ENCODE measurements at places on chromosomes 1 and 21.

DNA sequence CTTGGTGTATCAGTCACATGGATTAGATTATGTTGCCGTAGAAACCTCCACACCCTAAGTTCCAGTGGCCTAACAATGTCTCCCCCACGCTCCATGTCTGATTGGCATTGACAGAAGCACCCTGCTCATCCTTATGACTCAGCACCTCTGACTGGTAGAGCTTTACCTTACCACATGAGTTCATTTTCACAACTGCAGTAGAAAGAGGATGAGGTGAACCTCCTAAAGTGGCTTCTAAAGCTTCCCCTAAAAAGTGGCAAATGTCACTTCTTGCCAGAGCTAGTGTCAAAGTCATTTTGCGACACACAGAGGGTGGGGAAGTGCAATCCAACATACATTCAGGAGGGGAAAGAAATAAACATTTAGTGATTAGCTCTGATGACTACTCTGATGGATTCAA lies 30.6 kb upstream of the LYPD8 start:
- no peak for DNase-seq

DNA sequence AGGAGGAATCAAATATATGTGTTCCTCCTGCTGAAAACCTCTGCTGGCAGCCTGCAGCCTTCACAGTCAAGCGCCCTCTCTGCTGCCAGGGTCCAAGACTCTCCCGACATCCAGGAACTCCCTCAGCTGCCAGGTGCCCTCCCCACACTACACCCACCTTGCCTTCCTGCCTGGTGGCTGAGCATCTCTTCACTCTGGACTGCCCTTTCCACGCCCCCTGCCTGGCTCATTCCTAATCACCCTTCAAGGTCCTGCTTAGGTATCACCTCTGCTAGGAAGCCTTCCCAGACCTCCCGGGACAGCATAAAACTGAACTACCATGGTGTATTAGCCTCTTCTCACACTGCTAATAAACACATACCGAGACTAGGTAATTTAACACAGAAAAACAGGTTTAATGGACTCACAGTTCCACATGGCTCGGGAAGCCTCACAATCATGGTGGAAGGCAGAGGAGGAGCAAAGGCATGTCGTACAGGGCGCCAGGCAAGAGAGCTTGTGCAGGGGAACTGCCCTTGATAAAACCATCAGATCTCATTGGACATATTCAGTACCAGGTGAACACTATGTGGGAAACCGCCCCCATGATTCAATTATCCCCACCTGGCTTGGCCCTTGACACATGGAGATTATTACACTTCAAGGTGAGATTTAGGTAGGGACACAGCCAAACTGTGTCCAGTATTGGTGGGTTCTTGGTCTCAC lies 15.3 kb downstream of the LDLRAD1 start:
- DNase-seq, result no peak

GRCh38 chr21:45122030-45122429 lies 47.6 kb downstream of the ADARB1 start:
- DNase-seq, result no peak

DNA sequence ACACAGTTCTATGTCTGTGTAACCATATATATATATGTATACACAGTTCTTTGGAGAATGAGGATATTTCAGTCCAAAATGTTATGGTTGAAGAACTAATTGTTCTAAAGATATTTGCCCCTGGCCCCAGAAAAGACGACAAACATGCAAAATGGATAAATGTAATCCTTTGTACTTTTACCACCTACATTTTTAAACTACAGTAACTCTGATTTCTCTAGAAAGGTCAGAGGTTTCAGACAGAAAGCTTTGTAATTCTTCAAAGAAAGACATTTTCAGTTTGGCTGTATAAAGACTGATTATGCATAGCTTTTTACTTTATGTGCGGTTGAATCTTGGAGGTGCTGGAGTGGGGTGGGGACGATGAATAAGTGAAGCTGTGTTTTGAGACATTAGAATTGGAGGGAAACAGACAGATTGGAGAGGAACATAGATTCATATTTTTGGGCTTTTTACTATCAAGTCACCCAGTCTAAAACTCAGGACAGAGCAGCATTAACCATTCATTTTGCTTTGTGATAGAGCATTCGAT lies 16.6 kb downstream of the NFIA start:
- DNase-seq, result no peak

GRCh38 chr1:63674865-63675419 lies 81.7 kb downstream of the PGM1 start:
- no peak for DNase-seq

DNA sequence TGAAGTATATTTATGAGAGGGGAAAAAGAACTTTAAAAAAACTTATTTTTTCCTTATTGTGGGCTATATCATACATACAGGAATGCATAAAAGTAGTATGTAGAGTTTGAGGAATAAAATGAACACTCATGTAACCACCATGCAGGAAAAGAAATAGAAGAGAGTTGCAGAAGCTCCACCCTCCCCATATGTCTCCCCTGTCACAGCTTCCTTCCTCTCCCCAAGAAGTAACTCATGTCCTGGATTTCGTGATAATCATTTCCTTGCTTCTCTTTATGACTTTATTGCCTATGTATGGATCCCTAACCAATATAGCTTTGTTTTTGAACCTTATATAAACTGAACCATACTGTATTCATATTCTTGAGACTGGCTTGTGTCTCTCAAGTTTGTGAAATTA lies 126.4 kb downstream of the ZZZ3 start:
- no peak for DNase-seq

DNA sequence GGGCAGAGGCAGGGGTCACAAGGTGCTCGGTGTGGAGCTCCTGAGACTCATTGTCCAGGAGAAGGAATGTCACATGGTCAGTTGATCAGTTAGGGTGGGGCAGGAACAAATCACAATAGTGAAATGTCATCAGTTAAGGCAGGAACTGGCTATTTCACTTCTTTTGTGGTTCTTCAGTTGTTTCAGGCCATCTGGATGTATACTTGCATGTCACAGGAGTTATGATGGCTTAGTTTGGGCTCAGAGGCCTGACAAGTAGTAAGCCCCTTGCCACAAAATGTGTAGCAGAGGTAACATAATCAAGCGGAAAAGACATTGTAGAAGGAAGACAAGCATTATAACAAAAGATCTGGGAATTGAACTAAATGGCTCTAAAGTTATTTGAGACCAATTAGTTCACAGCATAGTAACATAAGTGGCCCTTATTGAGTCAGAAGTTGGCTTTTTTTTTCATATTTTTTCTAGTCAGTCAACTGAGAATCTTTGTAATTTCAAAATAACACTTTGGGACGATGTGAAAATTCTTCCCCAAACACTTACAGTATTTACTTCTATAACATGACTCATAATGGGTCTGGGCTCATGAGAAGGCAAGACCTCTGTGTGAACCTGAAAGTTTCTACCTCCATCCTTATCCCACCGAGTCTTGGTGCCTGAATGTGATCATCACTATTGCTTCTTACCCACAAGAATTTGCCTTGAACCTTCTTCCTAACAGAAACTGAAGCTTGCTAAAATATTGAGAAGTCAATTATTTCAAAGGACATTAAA lies 137.0 kb upstream of the DPT start:
- no peak for DNase-seq

GRCh38 chr1:47824716-47825115 lies 172.5 kb downstream of the TRABD2B start:
- no peak for DNase-seq

- no peak for DNase-seq
Observed at GRCh38 chr21:38879912-38880576, 74.3 kb downstream of the ETS2 start.

GRCh38 chr1:150696162-150696561 lies 792 bp downstream of the GOLPH3L start:
- DNase-seq, result no peak

DNA sequence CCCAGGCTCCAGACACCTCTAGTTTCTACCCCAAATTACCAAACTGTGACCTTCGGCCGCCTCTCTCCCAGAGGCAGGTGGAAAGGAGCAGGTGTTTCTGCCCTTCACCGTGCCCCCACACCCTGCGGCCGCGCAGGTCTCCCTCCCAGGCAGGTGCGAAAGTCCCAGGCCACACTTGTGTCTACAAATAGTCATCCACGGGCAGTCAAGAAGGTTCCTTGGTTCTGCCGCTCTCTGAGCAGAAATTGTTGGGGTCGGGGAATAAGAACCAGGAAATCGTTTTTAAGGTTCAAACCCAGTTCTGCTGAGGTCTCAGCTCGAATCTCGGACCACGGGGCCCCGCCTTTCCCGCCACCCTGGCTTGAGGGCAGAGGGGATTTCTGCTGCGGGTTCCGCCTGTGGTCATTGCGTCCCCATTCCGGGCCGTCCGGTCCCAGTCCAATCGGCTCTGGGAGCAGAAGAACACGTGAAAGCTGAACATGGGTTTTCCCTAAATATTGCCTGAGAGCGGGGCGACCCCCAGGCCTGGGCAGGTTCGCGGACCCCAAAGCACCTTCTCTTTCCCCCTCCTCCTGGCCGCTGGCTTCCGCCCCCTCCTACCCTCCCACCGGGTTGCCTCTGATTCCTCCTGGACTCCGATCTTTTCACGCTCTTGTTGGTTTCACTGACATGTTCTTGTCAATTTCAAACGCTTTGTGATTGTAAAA lies 1.2 kb upstream of the ATF3 start:
- no peak for DNase-seq

DNA sequence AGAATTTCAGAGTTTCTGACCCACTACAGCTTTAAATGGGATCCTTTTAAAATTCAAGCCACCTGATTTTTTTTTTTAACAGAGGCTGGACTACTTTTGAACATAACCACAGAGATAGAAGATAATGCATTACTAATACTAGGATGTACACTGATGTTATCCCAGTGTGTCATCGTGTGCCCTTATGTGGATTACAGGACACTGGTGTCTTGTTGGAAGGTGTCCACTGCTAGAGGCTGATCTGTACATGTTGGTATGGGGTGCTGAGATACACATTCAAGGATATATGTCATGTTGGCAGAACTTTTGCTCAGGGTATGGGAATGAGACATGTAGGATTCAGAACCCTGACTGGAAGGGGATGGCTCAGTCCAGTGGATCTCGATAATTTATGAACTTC lies 56.3 kb downstream of the INAVA start:
- DNase-seq, result no peak
